Activated T-cell treated with anti-CD3 and anti-CD28 coated beads for 1 hour (primary cell): ENCODE measurements at places on chromosomes 2 and 18.

DNA sequence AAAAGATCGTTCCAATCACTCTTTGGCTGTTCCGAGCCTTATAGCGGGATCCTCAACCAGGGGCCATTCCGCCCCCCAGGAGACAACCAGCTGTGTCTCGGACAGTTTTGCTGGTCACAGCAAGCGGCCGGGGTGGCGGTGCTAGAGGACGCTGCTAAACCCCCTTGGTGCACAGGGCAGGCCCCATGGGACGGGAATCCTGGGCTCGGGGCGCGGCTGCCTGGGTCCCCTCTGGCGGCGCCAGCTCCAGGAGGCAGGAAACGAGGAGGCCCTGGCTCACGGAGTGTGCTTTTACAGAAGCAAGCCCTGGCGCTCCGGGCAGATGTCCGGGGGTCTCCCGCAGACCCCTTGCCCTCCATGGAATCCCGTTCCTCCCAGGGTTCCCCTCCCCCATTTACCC lies 22.1 kb downstream of the SCYGR8 start:
- DNase-seq, result no peak

GRCh38 chr2:160486341-160486740 lies 7.3 kb downstream of the RBMS1 start:
- DNase-seq, result no peak

DNA sequence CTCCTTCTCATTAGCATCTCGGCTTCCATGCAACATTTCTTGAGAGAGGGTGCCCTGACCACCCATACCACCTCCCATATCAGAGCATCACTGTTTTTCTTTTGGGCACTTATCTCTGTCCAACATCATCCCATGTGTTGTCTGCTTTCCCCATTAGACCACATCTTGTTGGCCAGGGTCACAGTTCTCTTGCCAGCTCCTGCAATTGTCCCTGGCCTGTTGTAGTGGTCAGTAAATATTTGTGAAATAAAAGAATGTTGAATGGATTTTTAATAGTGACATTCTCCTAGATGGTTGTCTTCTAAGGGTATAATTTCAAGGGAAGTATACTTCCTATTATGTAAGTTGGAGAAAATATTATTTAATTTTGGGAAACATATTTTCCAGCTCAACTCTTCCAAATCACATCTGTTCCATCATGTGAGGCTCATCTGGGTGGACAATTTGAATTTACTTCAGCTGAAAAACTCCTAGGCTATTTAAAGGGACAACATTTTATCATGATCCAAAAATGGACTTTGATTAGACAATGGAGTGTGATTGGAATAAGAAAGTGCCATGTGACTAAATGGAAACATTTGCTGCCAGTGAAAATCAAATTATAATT lies 83.0 kb downstream of the MOGAT1 start:
- no peak for DNase-seq

GRCh38 chr2:36549165-36549574 lies 48.8 kb downstream of the FEZ2 start:
- DNase-seq, result no peak

DNA sequence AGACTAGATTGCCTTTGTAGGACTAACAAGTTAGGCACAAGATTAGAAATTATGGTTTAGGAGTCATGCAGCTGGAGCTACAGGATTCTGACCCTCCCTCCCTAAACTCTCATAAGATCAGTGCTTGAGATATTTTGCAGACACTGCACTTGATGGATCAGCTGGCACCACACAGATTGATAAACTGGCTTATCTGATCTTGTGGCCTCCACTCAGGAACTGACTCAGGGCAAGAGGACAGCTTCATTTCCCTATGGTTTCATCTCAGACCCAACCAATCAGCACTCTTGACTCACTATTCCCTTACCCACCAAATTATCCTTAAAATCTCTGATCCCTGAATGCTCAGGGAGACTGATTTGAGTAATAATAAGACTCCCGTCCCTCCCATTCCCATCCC lies 152.3 kb downstream of the DIS3L2 start:
- DNase-seq, result no peak

DNA sequence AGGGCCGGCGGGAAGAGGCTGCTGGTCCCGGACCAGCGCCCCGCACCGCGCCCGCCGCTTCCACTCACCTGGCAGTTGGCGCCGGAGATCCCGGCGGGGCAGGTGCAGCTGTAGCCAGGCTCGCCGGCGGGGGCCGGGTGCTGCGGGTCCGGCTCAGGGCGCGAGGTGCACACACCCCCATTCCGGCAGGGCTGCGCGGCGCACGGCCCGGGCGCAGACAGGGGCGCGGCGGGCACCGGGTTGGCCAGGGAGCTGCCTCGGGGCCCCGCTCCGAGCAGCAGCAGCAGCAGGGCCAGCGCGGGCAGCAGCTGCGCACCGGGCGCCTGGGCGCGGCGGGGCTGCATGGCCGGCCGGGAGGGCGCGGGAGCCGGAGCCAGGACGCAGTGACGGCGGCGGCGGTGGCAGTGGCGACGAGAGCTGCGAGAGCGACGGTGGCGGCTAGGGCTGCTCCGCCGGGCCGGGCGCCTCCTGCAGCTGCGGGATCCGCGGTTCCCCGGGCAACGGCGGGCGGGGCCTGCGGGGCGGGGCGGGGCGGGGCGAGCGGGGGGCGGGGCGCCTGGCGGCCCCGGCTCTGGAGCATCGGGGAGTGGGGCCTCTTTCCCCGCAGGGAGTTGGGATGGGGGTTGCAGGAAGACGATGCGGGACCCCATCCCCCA lies at the start of gene DNER:
DNER (minus strand) TSS at position 476 of the 656 bp plus-strand sequence; CDS start at position 344, 132 bp downstream.
- DNase-seq, result no peak

DNA sequence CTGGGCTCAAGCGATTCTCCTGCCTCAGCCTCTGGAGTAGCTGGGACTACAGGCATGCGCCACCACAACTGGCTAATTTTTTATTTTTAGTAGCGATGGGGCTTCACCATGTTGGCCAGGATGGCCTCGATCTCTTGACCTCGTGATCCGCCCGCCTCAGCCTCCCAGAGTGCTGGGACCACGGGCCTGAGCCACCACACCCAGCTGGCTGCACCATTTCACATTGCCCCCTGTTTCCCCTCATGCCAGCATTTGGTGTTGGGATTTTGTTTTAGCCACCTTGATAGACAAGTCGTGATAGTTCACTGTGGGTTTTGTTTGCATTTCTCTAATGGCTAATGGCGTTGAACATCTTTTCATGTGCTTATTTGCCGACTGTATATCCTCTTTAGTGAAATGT lies 5.8 kb upstream of the COLEC11 start:
- DNase-seq, result no peak

DNA sequence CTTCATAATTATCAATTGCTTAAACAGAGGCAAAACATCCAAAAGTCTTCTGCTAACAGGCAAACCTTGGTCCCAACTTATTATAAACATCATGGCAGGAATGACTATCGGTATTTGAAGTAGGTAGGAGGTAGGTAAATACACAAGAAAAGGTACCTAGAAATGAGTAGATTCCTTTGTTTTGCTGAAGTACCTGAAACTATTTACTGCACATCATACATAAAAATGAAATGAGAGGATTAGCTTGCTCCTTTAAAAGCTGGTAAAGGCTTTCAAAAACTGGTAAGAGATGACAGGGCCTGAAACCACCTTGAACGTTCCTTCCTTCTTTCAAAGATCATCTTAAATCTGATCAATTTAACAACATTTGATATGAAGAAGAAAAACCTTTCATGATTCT lies 55.2 kb upstream of the MAPRE2 start:
- DNase-seq, result no peak

DNA sequence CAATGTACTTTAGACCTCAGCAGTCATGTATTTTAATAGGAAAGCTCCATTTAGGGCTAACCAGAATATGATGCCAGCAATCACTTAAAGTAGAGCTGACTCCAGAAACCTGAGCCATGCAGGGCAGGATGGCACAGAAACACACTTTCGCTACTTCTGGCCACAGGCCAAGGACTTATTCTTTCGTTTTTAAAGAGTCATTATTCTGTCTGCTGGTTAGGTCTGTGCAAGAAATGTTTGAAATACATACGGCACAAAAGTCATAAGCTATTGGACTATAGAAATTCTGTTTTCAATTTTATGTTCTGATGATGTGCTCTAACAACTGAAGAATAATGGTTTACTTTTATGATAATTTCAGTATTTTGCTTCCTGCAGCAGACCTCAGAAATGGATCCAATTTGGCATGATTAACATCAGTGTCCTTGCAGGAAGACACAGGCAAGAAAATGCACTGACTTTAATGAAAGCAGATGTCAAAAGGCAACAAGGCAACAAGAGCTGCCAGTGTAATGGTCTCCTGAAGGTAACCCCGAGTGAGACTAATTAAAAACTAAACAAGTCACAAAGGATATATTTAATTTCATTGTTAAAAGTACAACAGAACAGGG lies 114.4 kb upstream of the CHRNA1 start:
- DNase-seq, result no peak

GRCh38 chr18:10950080-10950875 lies 199.1 kb downstream of the PIEZO2 start:
- no peak for DNase-seq

GRCh38 chr18:73646196-73646595 lies 501.4 kb downstream of the FBXO15 start:
- DNase-seq, result no peak

- DNase-seq, result no peak
Observed at GRCh38 chr2:25297738-25298137, 44.0 kb downstream of the DNMT3A start.
